Epithelial cell of prostate (primary cell): ENCODE measurements at places on chromosomes 7 and 10.
A peak's percentile ranks its signal among the peaks of the same experiment; 100 is the strongest.

GRCh38 chr7:44348300-44348699 is 22.9 kb upstream of the CAMK2B start:
- no peak for DNase-seq

DNA sequence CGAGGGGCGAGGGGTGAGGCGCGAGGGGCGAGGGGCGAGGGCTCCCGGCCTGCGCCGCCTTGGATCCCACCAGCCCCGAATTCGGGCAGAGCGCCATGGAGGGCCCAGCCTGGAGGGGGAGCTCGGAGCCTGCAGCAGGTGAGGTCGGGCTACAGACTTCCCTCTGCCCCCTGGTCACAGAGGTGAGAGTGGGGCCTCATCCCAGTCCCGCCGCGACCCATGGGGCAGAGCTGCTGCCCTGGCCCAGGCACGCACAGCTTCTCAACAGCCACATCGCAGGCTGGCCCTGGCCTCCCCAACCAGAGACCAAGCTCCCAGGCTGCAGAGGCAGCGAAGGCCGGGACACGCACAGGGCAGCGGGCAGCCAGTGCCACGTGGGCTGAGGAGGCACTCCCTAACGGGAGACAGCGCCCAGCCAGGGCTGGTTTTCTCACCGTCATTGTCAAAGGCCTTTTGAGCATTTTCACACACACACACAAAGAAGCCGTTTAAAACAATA is 191.8 kb downstream of the PTPRN2 start:
- DNase-seq, result no peak

- DNase-seq, result no peak
Measured at GRCh38 chr10:11175823-11176243, 158.2 kb downstream of the CELF2 start.

DNA sequence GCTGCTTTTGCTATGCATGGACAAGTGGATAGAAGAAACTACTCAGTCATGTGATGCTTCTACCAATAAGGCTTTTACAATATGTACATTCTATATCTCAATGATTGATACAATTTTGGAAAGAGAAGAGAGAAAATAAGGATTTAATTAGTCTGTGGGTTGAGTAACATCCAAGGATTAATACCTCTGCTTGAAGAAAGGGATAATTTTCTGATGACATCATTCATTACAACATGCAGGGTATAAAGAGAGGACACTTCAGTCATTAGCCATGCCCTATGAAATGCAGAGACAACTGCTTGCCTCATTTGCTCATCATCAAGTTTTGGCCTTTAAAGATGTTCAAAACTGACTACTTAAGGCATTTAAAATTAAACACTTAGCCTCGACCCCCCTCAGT is 237.3 kb downstream of the AHR start:
- DNase-seq, result no peak

- peak; percentile 67 for DNase-seq
Measured at GRCh38 chr7:151687523-151688235, 168.0 kb upstream of the RHEB start.

DNA sequence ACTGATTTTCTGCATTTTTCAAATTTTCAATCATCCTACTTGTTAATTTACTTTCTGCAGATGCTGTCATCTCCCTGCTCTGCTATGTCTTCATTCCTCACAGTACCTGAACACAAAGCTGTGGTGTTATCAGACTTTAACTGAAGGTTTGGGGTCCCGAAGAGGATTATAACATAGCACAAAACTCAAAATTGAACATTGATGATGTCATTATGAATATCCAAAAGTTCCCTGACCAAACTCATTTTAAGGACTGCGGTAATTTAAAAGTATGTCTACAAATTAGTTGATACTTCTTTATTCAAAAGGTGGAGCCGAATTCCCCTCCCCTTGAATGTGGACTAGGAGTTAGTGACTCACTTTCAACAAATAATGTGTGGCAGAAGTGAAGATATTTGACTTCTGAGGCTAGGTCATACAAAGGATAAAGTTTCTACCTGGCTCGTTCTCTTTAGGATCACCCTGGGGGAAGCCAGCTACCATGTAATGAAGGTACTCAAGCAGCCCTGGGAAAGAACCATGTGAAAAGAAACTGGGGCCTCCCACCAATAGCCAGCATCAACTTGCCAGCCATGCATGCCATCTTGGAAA is 6.4 kb upstream of the ENTPD7 start:
- no peak for DNase-seq

DNA sequence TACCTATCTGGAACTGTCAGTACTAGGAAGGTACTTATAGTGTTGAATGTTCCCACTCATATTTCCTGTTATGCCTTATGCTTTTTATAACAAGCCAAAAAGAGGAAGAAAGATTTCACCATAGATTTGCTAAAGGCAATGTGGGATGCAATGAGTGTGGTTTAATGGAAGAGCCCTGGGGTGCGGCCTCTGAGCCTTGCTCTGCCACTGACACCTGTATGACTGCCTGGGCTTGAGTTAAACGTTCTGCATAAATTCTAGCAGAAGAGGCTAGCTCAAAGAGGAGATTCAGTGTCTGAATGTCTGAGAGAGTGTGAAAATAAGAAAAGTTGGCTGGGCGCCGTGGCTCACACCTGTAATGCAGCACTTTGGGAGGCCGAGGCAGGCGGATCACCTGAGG is 143.8 kb downstream of the TPST1 start:
- DNase-seq, result no peak

DNA sequence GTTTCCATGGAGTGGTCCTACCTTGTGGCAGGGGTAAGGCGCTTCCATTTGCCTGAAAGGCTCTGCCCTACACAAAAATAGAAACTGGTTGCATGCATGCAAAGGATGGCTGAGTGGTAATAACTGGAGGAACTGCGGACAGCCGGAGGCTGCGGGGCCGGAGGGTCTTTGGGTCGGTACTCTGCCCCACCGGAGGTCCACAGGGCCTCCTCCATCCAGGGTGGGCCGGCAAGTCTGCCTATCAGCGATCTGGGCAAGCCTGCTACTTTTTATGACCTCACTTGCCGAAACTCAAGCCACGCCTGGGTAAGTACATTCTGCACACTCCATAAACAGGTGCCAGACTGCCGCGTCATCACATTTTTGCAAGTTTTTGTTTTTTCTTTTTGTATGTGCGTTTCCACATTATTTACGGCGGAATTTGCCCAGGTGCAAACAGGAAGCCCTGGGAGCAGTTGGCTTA is 30.0 kb downstream of the TACC2 start:
- DNase-seq, result peak; percentile 76

DNA sequence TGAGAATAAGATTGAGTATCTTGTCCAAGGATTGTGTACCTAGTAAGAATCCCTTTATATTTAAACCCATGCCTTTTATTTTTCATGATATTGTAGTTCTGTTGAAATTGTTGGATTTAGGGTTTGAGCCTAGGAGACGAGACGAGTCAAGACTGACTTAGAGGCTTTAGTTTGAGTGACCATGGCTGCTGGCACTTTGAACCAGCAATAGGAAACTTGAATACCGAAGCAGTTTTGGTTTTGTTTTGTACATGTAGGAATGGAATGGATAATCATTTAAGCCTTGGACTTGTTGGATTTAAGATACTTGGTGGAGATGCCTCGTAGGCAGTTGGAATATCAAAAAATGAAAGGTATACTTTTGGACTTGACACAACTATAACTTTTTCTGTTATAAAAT is 229.0 kb downstream of the BICC1 start:
- DNase-seq, result no peak

GRCh38 chr7:133778472-133778871 is 348.7 kb upstream of the LRGUK start:
- DNase-seq, result no peak
